Fibroblast of the aortic adventitia (primary cell): ENCODE measurements at places on chromosomes 11 and 22. TPM values are rescaled to one million over a fixed set of nuclear protein-coding genes. Genes with fewer than 3 reads are reported as not detected.

The SCARF2 gene
- 11.8 and 42.9 TPM in 2 replicates for total RNA-seq

The C11orf16 gene
- not detected in 2 replicates for total RNA-seq

The RASD2 gene
- 0.09 TPM in 1 of 2 replicates, not detected in the other for total RNA-seq

The OR1S1 gene
- total RNA-seq: not detected in 2 replicates

The MUC5AC gene
- under 0.01 TPM in 1 of 2 replicates, not detected in the other for total RNA-seq

The TMEM135 gene
- total RNA-seq: 22.7 and 30.0 TPM in 2 replicates

The CHRDL2 gene
- not detected in 2 replicates for total RNA-seq

The JHY gene
- total RNA-seq: 5.2 and 9.3 TPM in 2 replicates

The OR52E4 gene
- total RNA-seq: not detected in 2 replicates

The HOATZ gene
- total RNA-seq: not detected in 2 replicates

The INSC gene
- 0.81 TPM in 1 of 2 replicates, not detected in the other for total RNA-seq

The KCNK4 gene
- not detected in 2 replicates for total RNA-seq

The DNAJB7 gene
- total RNA-seq: not detected in 2 replicates

The CRYBB3 gene
- total RNA-seq: not detected in 2 replicates

The CDKN1C gene
- total RNA-seq: 4.2 and 76.6 TPM in 2 replicates

The BATF2 gene
- 0.25 and 0.45 TPM in 2 replicates for total RNA-seq

The MMP10 gene
- total RNA-seq: 3.6 TPM in 1 of 2 replicates, not detected in the other

The HTR3A gene
- total RNA-seq: not detected in 2 replicates

The SLC1A2 gene
- 10.5 and 23.6 TPM in 2 replicates for total RNA-seq

The YAP1 gene
- total RNA-seq: 158 and 169 TPM in 2 replicates

The ASRGL1 gene
- total RNA-seq: 0.18 and 0.98 TPM in 2 replicates

The SLC5A1 gene
- under 0.01 and 0.25 TPM in 2 replicates for total RNA-seq

The OR5P2 gene
- not detected in 2 replicates for total RNA-seq

The APOC3 gene
- not detected in 2 replicates for total RNA-seq

The PGM2L1 gene
- total RNA-seq: 4.2 and 4.3 TPM in 2 replicates

The MAJIN gene
- not detected in 2 replicates for total RNA-seq

The JRKL gene
- total RNA-seq: 8.2 and 10.4 TPM in 2 replicates
